GM23338 (cell line): ENCODE measurements at places on chromosomes 7 and 10.

DNA sequence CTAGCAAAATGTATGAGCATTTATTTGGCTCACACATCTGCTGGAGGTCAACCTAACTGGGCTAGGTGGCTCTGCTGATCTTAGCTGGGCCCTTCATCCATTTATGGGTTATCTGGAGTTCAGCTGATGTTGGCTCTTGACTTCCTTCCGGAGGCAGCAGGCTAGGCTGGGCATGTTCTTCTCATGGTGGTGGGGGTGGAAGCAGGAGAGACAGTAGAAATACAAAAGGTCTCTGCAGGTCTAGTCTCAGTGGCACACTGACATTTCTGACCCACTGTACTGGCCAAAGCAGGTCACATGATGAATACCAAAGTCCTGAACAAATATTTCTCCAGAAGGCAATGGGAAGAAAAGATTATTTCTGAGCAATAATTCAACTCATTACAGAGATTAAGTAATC, 334.6 kb downstream of the CRPPA start:
- DNase-seq = no peak

DNA sequence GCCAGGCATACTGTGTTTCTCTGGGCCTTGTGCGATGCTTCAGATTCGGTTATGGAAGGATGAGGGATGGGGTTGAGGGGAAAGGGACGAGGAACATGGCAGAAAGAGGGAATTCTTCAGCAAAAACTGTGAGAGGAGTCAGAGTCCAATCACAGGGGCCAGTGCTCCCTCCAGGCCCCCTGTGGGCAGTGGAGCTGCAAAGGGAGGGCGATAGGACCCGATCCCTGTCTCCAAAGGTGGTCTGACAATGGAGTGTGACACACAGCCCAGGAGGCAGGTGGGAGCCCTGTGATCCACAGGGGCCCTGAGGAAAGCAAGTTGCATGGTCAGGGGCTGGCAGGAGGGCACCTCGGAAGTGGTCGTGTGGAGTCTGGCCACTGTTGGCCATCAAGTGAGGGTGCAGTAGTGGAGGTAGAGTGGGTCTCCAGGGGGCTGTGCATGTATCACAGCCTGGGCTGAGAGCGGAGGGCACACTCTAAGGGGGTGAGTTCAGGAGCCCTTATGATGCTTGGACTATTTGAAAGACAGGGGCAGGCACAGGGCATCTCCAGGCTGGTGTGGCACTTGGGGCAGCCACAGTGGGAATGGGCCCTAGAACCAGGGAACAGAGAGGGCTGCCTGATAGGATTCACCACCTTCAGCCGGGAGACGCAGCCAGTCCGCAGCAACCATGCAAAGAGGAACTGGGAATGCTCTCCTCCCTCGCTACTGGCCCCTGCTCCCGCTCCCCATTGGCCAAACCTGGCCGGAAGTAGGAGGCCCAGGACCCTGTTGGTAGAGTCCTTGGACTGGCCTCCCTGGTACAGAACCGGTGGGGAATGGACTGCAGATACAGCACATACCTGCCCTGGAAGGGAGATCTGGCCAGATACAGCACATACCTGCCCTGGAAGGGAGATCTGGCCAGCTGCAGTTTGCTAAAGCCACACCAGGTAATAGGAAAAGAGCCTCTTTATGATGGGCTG, 115.9 kb downstream of the ADCY1 start:
- no peak for DNase-seq

GRCh38 chr7:26599982-26600381, 264.4 kb downstream of the SKAP2 start:
- DNase-seq = no peak

DNA sequence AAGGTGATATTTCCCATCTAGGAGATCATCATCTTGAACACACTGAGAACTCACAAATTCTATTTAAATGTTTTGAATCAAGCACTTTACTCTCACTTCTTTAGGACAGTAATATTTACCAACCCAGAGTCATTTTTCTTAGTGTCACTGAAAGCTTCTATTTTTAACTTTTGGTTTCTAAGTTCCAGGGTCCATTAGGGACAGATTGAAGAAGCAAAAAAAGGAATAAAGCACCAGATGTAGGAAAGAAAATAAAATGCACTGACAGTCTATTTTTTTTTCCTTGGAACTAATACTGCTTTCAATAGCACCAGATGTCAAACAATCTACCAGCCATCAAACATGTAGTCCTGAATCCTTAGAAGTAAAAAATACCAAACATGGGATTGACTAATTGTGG, 526.7 kb upstream of the LRRN3 start:
- DNase-seq = no peak

- DNase-seq = no peak
Measured at GRCh38 chr10:126910798-126911197, 5.6 kb downstream of the DOCK1 start.
